Cerebellar nuclear complex (tissue), 1 donor: ENCODE measurements at places on chromosomes 1 and 21.

- DNase-seq = no peak
Measured at GRCh38 chr1:210684466-210685294, 356.0 kb downstream of the HHAT start.

DNA sequence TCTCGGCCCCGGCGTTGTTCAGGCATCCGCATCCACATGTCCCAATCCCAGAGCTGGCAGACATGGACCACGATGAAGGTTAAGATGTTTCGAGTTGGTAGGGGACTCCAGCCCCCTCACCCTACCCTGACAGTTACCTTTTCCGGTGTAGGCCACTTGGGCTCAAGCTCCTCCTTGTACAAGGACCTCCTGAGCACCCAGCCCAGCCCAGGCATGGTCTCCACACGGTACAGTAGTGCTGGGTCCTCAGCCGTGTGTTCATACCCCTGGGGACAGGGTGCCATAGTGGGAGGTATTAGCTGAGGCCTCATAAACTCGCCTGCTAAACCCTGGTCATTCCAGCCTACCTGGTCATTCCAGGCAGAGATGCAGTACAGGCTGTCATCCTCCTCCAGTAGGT, 6.1 kb downstream of the POMGNT1 start:
- no peak for DNase-seq

- no peak for DNase-seq
Measured at GRCh38 chr1:244100704-244101453, 49.8 kb downstream of the ZBTB18 start.

- DNase-seq = no peak
Measured at GRCh38 chr1:37858931-37859506, 373 bp downstream of the MTF1 start.

GRCh38 chr1:56056438-56057287, 522.7 kb downstream of the PLPP3 start:
- no peak for DNase-seq

- DNase-seq = no peak
Measured at GRCh38 chr1:116504308-116505156, 66.3 kb downstream of the CD58 start.

DNA sequence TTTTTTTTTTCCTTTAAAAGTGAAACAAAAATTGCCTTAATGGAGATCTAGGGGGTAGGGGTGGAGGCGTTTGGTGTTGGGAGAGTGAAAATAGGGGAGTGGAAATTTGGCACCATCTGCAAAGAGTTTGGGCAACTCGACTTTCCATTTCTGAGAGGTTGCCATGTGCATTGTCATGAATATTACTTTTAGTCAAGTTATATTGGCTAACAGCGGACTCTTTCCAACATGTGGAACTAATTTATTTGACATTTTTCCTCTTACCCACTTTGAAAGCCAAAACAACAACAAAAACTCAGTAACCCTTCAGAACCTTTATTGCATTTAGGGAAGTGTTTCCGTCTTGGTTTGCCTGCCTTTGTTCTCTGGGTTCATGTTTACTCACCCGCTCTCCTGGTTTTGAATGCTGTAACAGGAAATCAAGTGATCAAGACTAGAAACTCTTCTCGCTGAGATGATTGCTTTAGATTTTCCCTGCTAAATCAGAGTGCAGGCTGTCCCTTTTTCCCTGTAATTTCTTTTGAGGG, 70.4 kb downstream of the CACHD1 start:
- DNase-seq = no peak

DNA sequence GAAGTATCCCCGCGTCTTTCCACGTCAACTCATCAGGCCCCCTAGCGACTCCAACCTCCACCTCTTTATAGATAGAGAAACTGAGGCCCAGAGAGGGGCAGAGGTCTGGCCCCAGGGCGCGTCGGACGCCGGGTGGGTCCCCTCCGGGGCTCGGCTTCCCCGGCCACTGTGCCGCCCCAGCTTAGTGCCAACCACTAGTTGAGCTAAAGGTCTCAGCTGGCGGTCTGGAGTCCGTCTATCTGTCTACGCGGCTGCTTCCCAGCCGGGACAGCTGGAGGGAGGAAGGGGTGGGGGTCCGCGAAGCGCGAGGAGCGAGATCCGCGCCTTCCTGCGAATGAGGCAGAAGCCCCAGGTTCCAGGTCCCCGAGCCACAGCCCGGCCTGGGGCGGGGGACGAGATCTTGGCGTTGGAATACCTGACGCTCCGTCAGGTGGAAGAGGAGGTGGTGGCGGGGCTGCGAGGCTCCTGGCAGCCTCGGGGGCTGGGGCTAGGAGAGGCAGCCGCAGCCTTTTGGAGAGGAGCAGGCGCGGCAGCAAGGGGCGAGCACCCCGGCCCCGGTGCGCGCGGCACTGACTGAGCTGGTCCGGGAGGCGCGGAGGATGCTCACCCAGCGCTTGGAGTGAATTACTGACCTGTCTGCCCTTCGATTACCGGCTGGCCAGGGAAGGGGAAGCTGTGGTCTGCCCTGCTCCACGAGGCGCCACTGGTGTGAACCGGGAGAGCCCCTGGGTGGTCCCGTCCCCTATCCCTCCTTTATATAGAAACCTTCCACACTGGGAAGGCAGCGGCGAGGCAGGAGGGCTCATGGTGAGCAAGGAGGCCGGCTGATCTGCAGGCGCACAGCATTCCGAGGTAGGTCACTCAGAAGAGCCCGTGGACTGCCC, 937 bp downstream of the PODN start:
- no peak for DNase-seq

DNA sequence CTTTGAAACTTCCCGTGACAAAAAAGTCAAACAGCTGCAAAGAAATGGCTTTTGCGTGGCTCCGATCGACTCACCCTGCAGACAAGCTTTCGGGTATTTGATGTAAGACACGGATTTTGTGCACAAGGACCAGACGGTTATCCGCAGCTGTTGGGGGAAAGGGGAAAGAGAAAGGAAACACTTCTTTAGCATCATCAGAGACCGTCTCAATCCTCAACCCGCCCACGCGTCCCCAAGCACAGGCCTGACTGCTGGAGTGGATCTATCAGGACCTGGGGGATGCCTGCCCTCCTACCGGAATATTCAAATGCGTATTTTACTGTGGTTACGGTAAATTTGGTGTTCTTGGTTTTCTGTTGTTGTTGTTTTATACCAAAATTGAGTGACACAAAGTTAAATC, 11.2 kb downstream of the WRAP73 start:
- no peak for DNase-seq

GRCh38 chr1:193799948-193800690, 613.7 kb upstream of the B3GALT2 start:
- no peak for DNase-seq

- peak; percentile 10 for DNase-seq
Measured at GRCh38 chr21:16587681-16588375, 858.0 kb downstream of the USP25 start.
